ENCODE measurements at places on chromosomes 2 and 18.

DNA sequence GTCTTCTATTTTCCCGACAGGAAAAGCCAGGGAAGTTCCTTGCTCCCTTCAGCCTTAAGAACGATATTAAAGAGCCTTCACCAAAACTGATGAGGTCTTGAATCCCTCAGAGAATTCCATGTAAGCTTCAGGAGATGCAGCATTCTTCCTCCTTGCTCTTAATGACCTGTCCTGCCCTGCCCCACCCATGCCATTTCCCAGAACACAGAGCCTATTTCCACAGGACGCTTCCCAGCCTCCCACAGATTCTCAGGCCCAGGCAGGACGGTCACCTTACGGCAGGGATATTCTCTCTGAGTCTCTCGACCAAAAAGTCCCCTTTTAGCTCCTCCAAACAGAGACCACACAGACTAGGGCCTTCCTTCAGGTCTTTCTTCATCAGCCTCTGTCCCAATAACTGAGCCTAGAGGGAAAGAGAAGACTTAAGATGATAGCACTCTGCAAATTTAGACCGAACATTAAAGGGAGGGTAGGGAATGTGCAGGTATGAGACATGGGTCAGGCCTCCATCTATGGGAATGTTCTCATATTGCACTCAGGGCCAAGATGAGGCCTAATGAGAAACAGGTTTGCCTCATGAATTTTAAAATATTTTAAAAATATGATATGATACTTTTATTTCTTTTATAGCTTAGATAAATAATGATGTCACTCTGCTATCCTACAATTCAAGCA, 62.1 kb downstream of the COBLL1 start:
- DNase-seq: no peak

DNA sequence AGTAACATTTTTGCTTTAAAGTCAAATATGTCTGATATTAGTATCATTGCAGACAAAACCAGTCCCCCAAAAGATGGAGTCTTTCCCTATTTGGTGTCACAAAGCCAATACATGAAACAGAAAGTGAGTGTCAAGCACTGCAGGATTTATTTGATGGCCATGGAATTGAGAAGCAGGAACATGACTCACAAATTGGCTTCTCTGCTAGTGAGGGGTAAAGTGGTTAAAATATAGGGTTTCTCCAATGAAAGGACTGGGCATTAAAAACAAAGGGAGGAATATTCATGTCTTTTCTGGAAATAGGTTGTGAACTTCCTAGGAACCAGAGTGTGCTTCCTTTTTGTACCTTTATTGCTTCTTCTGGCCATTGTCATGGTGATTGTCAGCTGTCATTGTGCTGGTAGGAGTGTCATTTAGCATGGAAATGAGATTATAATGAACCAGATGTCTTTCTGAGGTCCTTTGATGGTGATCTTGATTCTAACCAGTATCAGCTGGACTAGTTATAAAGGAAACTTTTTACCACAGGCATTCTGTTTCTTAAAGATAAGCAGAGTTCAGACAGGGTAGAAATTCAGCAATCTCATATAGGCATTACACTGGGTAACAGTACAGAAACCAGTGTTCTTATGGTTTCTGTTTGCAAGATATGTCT, 4.1 kb downstream of the REG1B start:
- DNase-seq: no peak

DNA sequence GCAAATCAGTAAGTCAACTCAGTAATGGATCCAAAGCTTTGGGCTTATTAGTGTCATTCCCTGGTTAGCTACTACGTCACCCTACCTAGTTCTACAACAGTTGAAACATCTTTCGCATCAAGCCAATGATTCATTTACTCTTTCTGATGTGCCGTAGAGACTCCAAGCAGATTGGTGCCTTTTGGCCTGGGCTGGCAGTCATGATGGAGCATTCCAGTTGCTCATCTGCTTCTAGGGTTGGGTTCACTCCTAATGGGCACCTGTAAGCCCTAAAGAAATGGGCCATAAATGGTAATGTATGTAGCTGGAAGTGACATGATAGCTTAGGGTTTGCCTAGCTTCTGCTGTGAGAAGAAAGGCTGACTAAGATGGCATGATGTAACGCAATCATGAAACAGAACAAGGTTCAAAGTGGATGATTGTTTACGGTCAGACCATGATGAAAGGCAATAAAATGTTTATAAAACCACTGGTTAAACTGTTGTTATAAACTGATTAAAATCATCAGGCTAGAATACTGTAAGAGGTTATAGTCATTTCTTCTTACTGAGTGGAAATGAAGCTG, 20.4 kb upstream of the CCL20 start:
- no peak for DNase-seq

GRCh38 chr2:133461484-133461883, 106.8 kb downstream of the NCKAP5 start:
- DNase-seq: no peak

DNA sequence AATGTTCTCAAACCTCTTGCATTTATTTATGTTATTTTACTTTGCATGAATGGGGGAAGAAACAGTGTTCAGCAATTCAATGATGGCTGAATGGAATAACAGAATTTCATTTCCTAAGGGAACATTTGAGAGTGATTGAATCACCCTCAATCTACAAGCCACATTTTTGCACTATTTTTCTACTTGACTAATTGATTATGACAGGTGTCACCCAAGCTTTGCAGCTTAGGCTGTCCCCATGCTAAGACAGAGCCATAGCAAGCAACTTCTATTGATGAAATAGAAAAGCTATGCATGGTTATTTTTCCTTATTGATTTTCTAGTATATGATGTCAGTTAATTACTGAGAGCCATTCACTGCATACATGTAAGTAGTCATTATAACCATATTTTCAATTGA, 795.7 kb downstream of the DCC start:
- DNase-seq: no peak

DNA sequence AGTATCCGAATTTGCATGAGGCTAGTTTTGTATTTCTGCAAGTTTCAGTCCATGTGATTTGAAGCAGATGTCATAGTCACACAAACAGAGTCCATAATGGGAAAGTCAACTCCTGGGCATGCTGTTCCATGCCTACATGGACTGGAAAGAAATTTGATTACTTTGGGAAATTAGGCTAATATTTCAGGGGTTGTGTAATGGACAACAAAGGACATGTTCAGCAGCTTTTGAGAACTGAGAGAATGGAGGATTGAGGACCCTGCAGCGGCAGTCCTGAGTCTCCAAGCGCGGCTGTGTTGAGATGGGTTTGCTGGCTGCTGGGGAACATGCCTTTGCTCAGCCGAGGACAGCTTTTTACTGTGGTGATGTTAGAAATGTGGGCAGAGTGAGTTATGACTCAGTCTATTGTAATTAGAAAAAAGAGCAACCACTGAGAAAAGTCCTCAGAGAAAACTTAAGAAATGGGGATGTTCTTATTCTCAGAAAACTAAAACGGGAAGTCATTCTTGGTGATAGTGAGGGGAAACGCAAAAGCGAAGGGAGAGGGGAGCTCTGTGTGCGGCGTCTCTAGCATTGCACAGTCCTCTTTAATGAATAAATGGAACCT, 149.2 kb downstream of the FAM210A start:
- DNase-seq: no peak

DNA sequence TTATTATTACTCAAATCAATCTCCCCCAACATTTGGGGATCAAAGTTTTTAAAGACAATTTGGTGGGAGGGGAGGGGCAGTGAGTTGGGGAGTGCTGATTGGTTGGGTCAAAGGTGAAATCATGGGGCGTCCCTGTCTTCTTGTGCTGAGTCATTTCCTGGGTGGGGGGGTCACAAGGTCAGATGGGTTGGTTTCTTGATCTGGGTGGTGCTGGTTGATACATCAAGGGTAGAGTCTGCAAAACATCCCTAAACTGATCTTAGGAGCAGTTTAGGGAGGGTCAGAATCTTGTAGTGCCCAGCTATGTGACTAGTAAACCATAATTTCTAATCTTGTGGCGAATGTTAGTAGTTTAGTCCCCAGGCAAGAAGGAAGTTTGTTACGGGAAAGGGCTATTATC, 67.4 kb downstream of the MOGAT1 start:
- no peak for DNase-seq

- DNase-seq: no peak
Observed at GRCh38 chr18:49544362-49544761, 17.5 kb upstream of the LIPG start.

- no peak for DNase-seq
Observed at GRCh38 chr2:96158554-96158940, 13.3 kb upstream of the DUSP2 start.

- DNase-seq: no peak
Observed at GRCh38 chr2:206867006-206867405, 72.3 kb upstream of the CPO start.

- no peak for DNase-seq
Observed at GRCh38 chr18:21693322-21693721, 11.3 kb downstream of the ABHD3 start.

- no peak for DNase-seq
Observed at GRCh38 chr2:26281226-26281625, 36.5 kb downstream of the HADHB start.

DNA sequence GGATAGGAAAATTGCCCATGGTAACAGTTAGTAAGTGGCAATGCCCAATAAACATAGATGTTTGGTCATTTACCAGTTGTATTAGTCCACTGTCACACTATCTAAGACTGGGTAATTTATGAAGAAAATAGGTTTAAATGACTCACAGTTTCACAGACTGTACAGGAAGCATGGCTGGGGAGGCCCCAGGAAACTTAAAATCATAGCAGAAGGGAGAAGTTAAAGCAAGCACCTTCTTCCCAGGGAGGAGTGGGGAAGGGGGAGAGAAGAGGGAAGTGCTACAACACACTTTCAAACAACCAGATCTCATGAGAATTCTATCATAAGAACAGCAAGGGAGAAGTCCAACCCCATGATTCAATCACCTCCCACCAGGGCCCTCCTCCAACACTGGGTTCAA, 23.4 kb downstream of the NR4A2 start:
- no peak for DNase-seq

DNA sequence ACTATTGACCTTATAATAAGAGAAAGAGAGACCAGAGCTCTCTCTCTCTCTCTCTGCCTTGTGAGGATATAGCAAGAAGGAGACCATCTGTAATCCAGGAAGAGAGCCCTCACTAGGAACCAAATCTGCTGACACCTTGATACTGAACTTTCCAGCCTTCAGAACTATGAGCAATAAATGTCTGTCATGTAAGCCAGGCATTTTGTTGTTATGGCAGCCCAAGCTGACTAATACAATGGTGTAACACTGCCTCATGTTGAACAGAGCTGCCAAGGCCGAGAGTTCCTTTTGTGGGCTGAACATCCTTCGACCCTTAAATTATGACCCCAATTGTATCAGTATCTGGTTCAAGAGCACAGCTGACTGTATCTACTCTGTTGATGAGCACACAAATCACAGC, 108.0 kb downstream of the LRRC30 start:
- DNase-seq: no peak

DNA sequence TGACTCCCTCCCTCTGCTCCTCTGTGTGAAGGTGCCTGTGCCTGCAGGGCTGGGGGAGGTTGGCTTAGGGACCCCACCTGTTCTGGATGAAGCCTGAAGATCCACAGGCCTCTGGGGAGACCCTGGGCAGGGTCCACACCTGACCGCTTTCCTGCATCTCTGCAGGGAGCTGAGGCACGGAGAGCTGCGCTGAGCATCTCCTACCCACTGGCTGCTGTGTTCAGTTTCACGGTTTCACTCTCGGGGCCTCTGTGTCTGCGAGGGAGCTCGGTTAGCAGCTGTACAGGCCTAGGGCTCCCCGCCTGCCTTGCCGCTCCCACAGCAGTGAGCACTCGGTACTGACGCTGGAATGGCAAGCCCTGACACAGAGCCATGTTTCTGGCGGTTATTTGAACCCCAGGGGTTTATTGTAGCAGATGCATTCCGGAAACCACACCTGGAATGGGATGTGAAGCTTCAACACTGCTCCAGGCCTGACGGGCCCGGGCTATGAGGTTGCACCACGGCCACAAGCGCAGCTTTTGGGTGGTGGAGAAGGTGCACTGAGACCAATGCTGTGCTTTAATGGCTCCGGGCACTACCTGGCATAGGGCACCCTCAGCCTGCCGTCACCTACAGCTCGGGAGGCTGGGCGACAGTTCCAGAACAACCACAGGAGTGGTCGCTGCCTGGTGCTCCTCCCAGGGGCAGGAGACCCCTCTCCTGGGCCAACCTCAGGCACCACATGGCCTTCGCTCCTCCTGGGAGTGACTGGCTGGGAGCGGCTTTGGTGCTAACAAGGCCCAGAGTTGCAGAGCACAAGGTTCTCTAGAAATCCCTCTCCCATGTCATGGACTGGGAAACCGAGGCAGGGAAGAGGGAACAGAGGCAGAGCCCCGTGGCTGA, 257.9 kb downstream of the NDUFA10 start:
- DNase-seq: no peak

- no peak for DNase-seq
Observed at GRCh38 chr2:51710222-51710621, 678.3 kb upstream of the NRXN1 start.

DNA sequence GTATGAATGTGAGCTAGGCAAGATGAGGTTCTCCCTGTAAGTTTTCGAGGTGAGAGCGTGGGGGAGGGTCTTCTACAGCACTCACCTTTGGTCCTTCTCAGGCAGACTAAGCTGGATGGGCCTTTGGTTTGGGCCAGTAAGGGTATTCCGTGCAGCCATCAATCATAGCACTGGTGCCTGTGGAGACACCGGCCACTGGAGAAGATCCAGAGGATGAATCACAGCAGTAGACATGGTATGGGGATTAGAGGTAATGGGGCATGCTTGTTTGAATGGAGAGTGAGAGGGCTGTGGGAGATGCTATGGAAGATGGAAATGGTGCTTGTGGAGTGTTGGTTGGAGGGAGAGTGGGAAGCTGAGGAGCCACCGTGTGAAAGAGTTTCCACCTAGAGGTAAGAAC, 16.1 kb downstream of the MAPRE3 start:
- no peak for DNase-seq

- no peak for DNase-seq
Observed at GRCh38 chr18:64100116-64100922, 48.6 kb downstream of the LINC00305 start.

DNA sequence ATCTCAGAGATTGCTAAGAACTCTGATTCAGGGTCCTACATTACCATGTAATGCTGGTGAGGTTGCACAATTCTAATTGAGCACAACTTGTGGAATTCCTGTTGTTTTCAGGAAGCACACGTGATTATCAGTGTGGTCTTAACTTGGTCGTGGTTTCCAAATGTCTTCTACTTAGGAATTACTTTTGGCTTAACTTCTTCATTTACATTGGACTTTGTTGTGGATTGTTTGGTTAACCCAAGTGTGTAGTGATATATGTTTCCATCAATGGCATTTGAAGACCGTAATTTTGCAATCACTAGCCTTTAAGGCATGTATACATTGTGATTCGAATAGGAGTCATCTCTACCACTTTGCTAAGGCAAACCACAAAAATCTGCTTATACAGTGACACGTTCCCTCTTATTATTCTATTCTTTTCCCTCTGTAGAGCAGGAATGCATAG, 373.3 kb downstream of the IRS1 start:
- no peak for DNase-seq

- no peak for DNase-seq
Observed at GRCh38 chr2:108571286-108571685, 37.0 kb downstream of the LIMS1 start.

GRCh38 chr2:84873350-84873749, 7.5 kb downstream of the TRABD2A start:
- no peak for DNase-seq
